ENCODE measurements at places on chromosomes 12 and 14.

- no peak for DNase-seq
Measured at GRCh38 chr14:89841851-89842250, 112.7 kb downstream of the EFCAB11 start.

- no peak for DNase-seq
Measured at GRCh38 chr12:11715621-11716020, 66.1 kb downstream of the ETV6 start.

GRCh38 chr12:27711317-27711682 lies 668 bp downstream of the MRPS35 start:
- no peak for DNase-seq

DNA sequence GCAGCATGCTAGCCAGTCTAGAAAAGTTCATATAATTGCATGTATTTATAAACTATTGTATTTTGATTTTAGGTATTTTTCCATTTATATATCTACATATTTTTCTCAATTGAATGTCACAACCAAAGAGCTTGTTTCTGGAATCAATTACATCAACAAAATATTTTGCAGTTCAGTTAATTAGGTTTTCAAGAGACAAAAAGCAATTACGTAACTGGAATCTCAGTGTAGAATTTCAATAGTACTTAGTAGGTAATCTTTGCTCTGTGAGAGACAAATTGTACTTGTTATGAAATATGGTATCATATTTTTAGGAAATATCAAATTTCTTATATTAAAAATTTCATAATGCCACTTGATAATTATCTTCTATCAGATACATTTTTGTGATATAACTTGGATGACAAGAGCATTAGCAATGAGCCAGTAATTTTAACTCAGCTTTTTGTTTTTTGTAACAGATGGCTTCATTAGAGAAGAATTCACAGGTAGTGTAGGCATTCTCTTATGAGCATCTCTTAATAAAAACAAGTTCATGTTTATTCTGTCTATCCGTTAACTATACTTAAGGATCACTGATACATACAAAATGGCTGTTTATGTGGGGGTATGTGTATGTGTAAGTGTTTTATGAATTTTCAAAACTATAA lies 774.7 kb downstream of the C12orf50 start:
- DNase-seq: no peak

DNA sequence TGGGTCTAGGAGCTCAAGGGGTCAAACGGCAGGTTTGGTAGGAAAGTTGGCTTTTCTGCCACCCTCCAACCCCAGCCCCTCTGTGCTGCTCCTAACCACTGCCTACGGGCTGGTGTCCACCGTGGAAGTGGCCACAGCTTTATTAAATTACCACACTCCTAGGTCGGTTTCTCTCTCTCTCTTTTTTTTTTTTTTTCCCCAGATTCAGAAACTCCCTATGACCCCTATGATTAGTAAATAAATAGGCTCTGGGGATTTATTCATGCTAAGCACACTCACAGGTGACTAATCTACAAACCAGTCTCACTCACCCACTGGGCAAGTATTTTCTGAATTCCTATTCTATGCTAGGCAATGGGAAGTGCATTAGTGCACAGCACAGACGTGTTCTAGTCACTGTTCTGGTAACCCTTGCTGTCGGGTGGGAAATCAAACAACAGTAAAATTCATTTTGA lies 8.7 kb upstream of the DDX47 start:
- no peak for DNase-seq

DNA sequence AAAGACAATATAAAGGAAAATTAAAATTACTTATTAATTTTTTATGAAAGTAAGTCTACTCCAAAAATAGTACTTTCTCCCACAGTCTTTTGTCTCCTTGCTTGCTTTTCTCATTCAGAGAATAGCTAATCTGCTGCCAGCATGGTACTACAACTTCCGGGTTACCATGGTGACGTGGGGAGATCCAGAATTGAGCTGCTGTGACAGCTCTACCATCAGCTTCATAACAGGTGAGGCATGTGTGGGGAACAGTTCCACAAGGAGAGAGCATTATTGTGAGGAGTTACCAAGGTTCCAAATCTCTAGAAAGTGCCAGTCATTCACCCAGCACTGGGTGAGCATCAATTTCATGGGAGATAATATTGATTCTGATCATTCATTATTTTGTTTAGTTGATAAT lies 197.8 kb downstream of the PTPRO start:
- no peak for DNase-seq

- no peak for DNase-seq
Measured at GRCh38 chr12:92457458-92458180, 245.2 kb upstream of the PLEKHG7 start.

- no peak for DNase-seq
Measured at GRCh38 chr12:132952371-132953162, 3.5 kb downstream of the ZNF605 start.

DNA sequence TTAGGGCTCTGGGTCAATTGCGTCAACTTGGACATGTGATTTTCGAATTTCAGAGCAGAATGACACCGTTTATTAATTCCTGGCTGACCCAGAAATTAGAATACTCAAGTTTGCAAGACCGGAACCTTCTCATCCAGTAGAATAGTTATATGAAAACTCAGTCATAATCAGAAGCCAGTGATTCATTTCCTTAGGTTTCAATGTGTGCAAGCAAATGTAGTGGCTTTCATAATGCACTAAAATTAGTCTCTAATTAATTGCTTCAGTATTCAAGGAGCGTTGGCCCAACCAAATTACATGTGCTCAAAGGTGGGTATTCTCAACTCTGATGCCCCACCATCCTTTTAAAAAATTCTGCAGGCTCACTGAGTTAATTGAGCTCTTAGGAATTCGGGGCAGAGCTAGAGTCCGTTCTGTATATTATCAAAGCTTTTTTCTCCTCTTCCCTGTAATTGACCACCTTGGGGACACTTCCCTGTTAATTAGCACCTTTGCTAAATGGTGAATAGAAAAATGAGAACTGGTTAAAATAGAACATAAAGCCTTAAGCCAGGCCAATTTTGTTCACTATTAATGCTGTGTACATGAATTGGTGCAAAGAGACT lies 55.4 kb downstream of the DAO start:
- no peak for DNase-seq

All from colonic mucosa (tissue), 4 donors.